ENCODE measurements at places on chromosomes 6 and 20.

DNA sequence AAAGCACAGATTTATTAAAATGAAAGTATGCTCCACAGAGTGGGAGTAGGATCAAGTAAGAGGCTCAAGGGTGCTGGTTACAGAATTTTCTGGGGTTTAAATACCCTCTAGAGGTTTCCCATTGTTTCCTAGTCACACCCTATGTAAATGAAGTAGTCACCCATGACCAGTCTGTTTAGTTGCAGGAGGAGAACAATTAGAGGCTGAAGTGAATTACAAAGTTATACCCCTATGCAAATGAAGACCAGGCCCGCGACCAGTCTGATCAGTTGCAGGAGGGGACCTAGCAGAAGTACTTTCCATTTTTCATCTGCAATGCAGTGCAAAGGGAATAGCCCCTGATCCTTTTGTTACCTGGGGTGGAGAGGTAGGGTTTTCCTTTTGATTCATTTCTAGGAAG lies 11.8 kb upstream of the FILIP1 start:
- no peak for DNase-seq

GRCh38 chr20:57002066-57002570 lies 264.3 kb downstream of the BMP7 start:
- DNase-seq, result no peak

DNA sequence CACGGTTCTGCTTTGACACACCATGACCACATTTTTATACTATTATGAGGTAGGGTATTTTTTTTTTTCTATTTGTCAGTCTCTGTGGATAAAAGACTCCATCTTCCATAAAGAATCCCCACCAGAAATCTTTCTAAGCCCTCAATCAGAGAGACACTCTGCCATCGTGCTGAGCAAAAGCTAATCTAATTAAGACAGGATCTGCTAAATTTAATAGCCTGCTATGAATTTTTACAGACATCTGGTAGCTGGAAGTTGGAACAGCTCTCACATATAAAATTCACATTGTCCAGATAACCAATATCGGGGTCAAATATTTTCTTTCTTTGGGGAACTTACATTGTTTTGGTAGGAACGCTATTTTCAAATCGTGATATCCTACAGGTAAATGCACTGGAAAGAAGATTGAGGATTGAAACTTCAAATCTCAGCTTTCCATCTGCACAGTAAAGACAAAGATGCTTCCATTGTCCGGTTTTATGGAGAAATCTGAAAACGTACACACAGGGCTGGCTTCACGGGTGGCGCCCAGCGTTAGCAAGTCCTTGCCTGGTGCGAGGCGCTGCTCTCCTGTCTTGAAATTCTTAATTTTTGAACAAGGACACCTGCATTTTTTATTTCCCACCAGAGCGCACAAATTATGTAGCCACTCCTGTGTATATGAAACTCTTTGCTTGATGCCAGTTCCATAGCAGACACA lies 573.8 kb upstream of the NOX3 start:
- DNase-seq, result no peak

DNA sequence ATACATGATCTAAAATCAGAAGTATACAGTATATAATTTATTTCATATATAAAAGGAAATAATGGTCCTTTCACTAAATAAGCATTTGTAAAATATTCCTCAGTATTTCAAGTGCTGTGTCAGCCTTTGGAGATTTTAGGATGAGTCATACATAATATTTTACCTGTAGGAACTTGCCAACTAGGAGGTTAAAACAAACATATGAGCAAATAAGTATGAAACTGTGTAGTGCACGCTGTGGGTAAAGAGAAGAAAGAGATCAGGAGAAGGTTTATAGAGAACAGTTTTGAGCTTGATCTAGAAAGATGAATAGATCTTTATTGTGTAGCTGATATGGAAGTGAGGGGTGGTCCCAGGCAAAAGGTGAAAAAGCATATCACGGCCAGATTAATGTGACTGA lies 169.9 kb upstream of the RNF217 start:
- DNase-seq, result no peak

DNA sequence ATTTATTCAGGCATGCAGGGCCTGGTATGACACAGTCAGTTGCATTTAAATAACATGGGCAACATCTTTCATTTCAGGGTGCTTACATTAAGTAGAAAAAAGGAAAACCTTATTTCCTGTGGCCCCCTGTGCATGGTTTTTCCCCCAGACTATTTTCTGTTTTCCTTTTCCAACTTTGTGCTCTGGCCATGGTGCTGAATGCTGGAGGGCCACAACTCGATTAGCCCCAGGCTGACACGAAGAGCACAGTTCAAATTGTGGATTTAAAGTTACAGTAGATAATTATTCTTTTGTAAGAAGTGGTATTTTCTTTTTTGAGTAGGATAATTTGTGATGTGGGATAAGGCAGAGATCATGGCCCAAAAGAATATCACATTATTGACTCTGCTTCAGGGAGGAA lies 332.0 kb downstream of the HAO1 start:
- DNase-seq, result no peak

DNA sequence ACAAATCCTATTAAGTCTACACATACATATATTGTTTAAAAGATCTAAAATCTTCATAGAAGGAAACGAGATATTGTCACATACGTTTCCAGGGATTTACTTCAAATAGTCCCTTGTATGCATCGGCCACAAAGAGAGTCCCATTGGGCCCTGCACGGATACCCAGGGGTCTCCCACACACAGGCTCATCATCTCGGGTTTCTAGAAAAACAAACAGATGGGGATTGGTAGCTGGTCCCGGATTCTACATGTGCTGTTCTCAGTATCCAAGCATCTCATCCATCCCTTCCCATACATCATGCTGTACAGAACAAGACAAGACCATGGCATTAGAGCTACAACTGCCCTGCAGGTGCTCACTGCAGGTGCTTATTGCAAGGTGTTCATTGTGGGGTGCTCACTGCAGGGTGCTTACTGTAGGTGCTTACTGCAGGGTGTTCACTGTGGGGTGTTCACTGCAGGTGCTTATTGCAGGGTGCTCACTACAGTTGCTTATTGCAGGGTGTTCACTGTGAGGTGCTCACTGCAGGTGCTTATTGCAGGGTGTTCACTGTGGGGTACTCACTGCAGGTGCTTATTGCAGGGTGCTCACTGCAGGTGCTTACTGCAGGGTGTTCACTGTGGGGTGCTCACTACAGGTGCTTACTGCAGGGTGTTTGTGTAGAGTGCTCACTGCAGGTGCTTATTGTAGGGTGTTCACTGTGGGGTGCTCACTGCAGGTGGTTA lies 21.0 kb downstream of the APMAP start:
- DNase-seq, result no peak

DNA sequence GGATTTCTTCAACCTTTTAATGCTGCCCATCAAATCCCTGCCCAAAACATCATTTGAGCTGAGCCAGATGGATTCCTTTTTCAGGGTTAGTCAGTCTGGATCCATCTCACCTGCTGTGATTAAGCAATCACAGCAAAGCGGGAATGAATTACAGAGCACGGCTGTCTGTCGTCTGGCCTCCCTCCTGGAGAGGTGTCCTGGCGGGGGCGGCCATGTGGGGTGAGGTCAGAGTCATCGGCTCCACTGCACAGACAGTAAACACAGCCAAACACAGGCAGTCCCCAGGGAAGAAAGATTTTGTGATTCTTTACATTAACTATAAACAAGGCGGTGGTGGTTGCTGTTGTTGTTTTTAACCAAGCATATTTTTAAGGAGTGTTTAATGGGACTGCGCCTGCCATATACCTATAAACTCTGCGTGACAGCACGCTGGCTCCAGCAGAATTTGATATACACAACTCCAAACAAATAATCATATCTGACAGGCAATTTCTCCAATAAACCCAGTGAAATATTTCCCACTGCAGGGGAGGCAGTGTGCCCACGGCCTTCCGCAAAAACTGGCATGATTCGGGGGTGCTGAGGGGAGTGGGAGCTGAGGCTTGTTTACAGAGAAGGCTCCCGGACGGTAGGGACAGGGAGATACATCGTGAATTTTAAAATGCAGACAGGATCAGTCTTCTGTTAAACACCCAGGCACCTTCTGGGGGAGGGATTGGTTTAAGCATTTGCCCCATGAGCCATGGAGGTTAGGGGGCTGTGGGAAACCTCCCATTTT lies 232.0 kb upstream of the PMEPA1 start:
- no peak for DNase-seq

DNA sequence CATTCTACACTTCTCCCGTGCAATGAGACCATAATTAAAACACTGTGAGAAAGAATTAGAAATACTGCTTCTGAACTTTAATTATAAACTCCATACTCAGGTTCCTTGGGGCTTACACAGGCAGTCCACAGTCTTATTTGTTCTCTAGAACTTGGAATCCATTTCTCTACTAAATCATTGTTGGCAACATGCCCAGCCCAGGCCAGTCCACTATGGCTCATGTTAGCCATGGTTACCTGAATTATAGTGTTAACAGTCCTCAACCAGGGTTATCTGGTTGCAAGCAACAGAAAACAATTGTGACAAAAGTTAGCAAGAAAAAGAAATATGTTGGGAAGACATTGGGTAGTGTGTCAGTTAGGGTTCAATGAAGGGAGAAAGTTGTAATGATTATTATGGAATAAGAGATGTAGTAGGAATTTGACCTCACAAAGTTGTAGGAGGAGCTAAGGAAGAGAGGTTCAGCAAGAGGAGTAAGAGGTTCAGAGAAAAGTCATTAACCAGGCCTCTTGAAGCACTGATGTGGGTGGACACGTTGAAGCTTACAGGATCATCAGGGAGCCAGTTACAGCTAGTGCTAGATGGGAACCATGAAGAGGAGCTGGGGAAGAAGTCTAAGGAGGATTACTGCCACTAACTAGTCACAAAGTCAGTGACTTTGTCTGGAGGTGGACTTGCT lies 352.5 kb upstream of the PRND start:
- no peak for DNase-seq

DNA sequence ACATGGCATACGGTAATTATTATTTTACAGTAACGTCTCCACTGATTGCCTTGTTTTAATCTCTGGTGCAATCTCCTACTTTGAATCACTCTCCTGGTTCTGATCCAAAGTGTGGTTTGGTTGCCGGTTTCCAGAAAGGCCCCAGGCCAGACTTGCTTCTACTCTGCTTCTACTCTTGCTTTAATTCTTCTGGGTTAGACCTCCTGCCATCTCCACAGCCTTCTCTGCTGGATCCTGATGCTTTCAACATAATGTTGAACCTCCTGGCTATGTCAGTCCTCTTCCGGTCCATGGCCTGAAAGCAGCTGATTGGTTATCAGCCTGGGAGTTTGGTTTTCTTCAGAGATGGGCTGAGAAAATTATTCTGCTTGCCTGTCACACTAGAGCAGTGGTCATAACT lies 266.5 kb upstream of the RIMS1 start:
- no peak for DNase-seq

DNA sequence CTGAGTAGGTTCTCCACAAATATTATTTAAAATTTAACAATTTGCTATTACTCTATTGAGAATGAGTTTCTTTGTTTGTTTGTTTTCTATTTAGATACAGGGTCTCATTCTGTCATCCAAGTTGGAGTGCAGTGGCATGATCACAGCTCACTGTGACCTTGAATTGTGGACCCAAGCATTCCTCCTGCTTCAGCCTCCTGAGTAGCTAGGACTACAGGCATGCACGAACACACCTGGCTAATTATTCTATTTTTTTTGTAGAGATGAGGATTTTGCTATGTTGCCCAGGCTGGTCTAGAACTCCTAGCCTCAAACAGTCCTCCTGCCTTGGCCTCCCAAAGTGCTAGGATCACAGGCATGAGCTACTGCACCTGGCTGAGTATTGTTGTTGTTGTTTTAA lies 122.2 kb downstream of the PHF3 start:
- DNase-seq, result no peak

Data from fibroblast of skin of left biceps (primary cell).